ENCODE measurements at places on chromosomes 6 and 20. TPM values are rescaled to one million over a fixed set of nuclear protein-coding genes. Genes with fewer than 3 reads are reported as not detected.

GRCh38 chr6:116450769-116451740 is 10.1 kb upstream of the CALHM6 start:
- no peak for DNase-seq

GRCh38 chr6:157721426-157721825 is 101.6 kb upstream of the SNX9 start:
- no peak for DNase-seq

GRCh38 chr20:20702330-20703245 is 9.9 kb downstream of the RALGAPA2 start:
- DNase-seq, result no peak

DNA sequence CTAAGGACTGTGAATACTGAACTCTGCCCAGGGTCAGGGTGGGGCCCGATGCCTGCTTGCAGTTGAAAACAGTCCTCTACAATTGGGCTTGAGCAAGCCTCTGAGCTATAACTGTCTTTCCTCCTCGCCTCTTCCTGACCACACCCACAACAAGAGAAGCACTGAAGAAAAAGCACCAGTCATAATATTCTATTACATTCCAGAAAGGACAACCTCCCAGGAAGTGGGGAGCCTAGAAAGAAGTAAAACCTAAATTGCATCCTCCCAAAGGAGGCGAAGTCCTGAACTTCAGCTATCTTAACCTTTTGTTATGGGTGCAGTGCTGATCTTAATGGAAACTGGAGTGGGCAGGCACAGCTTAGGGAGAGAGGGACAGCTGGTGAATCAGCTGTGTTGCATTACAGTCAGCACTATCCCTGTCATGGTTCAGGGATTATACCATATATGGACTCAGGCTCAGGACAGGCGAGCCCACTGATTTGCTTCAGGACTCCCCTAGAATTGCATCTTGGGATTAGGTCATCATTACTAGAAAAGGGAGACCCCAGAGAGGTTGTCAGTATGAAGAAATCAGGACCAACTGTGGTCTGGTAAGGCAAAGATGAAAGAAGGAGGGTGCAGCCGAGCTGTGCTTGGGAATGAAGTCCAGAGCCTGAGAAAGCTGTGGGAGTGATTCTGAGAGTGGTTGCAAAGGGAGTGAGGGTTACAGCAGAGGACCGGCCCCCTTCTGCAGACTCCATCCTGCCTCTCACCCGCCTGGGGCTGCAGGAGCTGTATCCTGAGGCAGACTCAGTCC is 18.3 kb upstream of the TRAM2 start:
- peak; percentile 34 for DNase-seq

DNA sequence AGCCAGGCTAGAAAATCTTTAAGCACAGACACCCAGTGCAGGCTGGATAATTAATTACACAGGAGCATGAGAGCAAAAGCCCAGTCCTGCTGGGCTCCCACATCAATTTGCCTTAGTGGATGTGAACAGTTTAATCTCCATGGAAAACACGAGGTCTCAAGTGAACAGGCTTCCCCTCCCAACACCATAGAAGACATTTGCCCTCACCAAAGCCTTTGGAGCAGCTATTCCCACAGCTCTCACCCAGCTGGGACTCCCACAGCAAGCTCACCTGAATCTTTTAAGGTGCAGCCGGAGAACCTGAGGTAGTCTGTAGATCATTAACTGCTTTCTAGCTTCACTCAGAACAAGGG is 12.0 kb downstream of the TOMM6 start:
- no peak for DNase-seq

- DNase-seq, result no peak
These were observed 381 bp upstream of the BICRAL start for GRCh38 chr6:42781546-42781795.

DNA sequence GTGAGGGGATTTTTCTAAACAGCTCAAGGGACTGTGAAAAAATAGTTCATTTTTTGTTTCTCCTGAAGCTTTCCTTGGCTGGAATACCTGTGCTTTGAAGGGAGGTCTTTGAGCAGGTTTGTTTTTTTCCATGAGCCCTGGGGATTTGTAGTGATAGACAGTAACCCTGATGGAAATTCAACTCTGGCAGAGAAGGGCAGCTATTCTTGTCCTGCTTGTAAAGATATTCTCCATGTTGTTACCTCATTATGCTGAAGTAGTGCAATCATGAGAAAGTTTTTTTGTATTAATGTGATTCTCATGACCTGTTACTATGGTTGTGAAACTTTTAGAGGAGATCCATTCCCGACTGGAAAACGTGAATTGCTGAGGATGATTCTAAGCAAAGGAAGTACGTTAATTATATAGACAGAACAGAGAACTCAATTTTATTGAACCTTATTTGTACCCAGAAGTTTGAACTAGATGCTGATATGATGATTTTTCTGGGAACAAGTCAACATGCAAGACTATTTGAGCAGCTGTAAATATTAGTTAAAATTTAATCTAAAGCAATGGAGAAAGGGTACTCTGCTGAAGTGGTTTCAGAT is 12.5 kb downstream of the UTRN start:
- no peak for DNase-seq

- DNase-seq, result no peak
These were observed 73.9 kb downstream of the PTPRK start for GRCh38 chr6:128446497-128446896.

The EEF1A2 gene
- total RNA-seq, result 2,126 TPM

The MOXD1 gene
- not detected for total RNA-seq

The CDS2 gene
- total RNA-seq, result 34.1 TPM

Data from psoas muscle (tissue), 8 donors.